Stimulated activated CD8-positive, alpha-beta memory T cell treated with anti-CD3 and anti-CD28 coated beads, Interleukin-7, amount 100 ng/mL, for 48 hours (primary cell): ENCODE measurements at places on chromosomes 16 and 17.

DNA sequence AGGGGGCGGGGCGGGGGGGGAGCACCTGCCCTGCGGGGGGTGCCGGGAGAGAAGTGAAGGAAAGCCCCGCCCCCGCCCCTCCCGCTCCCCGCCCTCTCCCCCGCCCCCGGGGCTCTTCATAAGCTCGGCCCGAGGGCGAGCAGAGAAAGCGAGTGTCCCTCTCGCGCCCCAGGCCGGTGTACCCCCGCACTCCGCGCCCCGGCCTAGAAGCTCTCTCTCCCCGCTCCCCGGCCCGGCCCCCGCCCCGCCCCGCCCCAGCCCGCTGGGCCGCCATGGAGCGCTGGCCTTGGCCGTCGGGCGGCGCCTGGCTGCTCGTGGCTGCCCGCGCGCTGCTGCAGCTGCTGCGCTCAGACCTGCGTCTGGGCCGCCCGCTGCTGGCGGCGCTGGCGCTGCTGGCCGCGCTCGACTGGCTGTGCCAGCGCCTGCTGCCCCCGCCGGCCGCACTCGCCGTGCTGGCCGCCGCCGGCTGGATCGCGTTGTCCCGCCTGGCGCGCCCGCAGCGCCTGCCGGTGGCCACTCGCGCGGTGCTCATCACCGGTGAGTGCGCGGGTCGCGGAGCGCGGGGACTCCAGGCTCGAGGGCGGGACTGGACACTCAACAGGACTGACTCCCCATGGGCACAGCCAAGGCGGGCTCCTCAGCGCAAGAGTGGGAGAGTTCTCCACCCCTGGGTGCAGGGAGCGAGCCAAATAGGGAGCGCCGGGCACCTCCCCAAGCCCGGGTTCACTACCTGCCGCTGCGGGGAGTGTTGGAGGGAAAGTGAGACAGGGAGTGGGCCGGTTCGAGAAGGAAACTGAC, at the start of gene HSD11B2:
HSD11B2 (plus strand) TSS at position 145 of the 798 bp plus-strand sequence; CDS start at position 273, 128 bp downstream.
- no peak for DNase-seq

- DNase-seq, result no peak
Measured at GRCh38 chr16:16143931-16144330, 79.4 kb downstream of the ABCC6 start.

DNA sequence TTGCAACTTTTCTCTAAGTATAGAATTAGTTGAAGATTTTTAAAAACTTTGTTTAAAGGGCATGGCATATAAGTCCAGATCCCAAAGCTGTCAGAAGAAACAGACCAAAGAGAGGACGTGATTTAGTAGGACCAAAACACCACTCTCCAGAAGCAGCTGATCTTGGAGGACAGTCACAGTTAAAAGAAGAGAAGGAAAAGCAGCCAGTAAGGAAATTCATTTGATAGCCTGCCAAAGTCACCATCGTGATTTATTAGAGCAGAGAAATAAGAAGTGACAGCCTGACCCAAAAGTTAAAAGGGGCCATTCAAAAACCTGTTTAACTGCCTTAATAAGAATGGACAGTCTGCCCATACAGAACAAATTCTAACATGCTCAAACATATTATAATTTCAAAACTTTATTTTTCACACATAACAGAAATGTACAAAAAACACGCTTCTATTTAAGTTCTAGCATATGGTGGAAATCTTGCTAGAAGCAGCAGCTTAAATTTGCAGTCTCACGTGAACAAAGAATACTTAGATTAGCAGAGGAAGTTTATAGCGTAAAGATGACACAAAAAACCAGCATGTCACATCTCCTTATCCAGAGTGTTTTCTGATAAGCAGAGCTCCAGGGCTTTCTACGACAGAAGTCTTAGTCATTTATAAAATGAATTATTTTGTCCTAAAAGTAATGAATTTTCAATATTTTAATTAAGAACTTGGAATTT, 37.2 kb downstream of the TXNDC11 start:
- no peak for DNase-seq

- no peak for DNase-seq
Measured at GRCh38 chr16:88453611-88454522, 787 bp downstream of the ZFPM1 start.

- DNase-seq, result no peak
Measured at GRCh38 chr17:73227379-73227778, 34.3 kb downstream of the CPSF4L start.

- no peak for DNase-seq
Measured at GRCh38 chr16:69393898-69394849, 8.4 kb upstream of the TERF2 start.

- DNase-seq, result no peak
Measured at GRCh38 chr16:86018071-86018470, 119.1 kb downstream of the IRF8 start.

GRCh38 chr16:25941800-25942499, 250.2 kb downstream of the HS3ST4 start:
- no peak for DNase-seq

DNA sequence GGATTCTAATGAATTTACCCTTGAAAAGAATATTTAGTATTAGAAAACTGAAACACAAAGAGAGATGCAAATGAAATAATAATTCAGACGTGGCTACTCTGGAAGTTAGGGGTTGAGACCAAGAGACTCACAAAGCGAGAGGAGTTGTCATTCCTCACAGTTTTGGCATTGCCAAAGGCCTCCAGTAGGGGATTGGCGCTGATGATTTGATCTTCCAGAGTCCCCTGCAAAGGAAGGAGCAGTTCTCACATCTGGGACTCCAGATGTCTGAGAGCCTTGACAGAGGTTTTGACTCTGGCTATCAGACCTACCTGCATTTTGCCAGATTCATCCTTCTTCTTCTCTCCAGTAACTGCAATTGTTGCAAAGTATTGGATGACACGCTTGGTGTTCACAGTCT, 6.6 kb downstream of the MYH8 start:
- DNase-seq, result no peak

DNA sequence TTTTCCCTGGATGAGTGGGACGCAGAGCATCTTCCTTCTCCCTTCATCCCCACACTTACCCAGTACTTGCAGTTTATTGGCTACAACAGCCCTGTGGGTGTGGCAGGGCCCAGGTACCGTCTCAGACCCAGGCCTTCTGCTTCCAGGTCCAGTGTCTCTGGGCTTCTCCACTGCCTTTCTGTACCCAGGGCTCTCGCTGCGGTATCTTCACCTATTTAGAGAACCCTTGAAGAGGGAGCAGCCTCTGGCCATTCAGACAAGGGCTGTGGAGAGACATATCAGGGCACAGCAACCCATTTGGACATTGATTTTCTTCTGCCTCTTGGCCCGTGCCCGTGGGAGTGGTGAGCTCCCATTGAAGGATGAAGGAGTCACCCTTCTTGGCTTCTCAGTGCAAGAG, 17.3 kb downstream of the TBX4 start:
- no peak for DNase-seq

GRCh38 chr17:62859146-62859545, 51.0 kb upstream of the MARCHF10 start:
- DNase-seq, result no peak

DNA sequence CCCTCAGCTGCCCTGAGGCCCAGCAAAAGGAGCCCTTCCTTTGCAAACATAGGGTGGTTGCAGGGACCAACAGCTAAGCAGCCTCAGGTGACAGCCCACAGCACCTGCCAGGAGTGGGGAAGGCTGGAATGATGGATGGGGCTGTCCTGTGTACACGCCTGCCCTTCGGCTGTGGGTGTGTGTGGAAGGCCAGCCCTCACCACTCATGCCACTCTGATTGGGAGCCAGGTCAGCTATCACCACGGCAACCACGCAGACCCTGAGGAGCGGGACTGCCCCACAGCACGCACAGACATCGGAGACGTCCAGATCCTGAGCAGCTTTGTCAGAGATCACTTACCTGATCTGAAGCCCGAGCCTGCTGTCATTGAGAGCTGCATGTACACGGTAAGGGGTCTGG, 11.9 kb downstream of the PIPOX start:
- no peak for DNase-seq

DNA sequence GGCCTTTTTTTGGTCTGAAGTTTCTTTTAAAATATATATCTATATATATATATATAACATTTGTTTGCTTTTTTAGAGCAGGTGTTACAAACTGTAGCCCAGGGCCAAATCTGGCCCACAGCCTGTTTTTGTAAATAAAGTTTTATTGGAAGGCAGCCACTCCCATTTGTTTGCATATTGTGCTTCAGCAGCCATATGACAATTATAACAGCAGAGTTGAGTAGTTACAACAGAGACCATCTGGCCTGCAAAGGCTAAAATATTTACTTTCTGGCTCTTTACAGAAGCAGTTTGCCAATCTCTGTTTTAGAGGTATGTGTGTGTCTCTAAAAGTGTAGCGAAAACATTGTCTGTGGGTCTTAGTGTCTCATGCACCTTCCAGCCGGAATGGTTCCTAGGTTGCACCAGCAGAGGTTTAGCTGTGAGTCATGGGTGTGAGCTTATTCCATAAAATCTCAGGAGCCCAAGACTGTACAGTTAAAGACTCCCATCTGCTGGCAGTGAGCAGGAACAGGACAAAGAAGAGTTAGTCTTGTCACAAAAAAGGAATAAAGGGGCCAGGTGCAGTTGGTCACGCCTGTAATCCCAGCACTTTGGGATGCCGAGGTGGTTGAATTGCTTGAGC, 23.8 kb downstream of the LCMT1 start:
- no peak for DNase-seq

- no peak for DNase-seq
Measured at GRCh38 chr17:9811086-9811485, 10.8 kb downstream of the GSG1L2 start.

- no peak for DNase-seq
Measured at GRCh38 chr16:81367821-81368220, 53.1 kb downstream of the GAN start.

DNA sequence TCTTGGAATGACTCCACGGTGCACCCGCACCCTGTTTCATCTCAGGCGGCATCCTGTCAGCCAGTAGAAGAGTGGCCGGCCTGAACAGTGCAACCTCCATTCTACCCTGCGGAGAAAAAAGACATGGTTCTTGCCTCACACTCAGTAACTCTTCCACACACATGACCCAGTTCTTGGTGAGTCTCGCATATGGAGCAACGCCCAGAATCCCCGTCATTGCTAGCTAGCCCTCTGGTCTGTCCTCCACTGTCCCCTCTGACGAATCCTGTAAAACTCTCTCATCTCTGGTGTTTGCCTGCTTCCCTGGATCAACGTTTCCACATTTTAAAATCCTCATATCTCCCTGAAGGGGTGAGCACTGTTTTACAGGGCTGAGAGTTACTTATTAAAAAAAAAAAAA, 4.2 kb upstream of the RDM1 start:
- DNase-seq, result no peak

- no peak for DNase-seq
Measured at GRCh38 chr16:30395992-30396585, 869 bp downstream of the ZNF48 start.

DNA sequence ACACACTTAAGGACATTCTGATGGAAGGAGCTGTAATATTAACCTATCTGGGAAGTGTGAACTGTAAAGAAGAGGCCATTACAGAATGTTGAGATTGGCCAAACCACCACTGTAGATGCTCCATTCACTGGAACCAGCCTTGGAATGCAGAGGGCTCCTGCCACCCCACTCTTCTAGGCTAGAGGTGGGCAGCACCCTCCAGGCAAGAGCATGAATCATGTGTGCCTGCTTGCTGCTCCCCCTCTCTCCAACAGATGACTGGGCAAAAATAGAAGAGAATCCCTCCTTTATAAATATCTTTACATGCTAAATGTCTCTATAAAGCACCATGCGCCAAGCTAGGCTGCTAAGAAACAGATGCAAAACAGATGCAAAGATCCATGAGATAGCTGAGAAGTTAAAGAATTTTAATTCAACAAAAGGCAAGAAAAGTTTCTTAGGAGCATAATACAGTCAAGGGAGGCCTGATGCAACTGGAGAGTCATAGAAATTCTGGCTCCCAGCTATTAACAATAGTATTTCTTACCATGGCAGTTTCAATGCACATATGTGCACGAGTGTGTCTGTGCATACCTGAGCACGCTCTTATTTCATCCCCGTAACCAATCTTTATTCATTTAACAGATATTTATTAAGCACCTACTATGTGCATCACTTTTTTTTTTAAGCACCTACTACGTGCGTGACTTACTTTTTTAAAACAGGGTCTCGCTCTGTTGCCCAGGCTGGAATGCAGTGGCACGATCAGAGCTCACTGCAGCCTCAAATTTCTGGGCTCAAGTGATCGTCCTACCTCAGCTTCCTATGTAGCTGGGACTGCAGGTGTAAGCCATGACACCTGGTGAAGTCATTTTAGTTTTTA, 53.6 kb downstream of the GRIN2A start:
- DNase-seq, result no peak

- DNase-seq, result no peak
Measured at GRCh38 chr17:35856603-35857002, 12.1 kb downstream of the HEATR9 start.

- DNase-seq, result no peak
Measured at GRCh38 chr16:20122011-20122410, 48.3 kb upstream of the GPR139 start.

GRCh38 chr16:87484487-87485331, 8.1 kb downstream of the ZCCHC14 start:
- DNase-seq, result no peak

- DNase-seq, result no peak
Measured at GRCh38 chr16:4212934-4213296, 29.0 kb downstream of the SRL start.

- no peak for DNase-seq
Measured at GRCh38 chr17:27518048-27518447, 61.8 kb downstream of the KSR1 start.

- no peak for DNase-seq
Measured at GRCh38 chr16:35480361-35480760, 2020.9 kb downstream of the TP53TG3F start.

- no peak for DNase-seq
Measured at GRCh38 chr17:68587026-68587425, 14.1 kb downstream of the FAM20A start.

DNA sequence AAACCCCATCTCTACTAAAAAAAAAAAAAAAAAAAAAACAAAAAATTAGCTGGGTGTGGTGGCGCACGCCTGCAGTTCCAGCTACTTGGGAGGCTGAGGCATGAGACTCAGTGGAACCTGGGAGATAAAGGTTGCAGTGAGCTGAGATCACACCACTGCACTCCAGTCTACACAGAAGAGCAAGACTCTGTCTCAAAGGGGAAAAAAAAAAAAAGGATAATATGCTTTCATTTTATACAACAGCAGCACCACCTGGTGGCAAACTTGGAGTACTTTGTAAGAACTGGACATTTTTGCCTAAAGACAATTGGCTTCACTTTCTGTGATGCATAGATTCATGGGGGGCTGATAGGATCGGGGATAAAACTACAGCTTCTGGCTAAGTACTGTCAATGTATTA, 8.5 kb downstream of the CHTF8 start:
- DNase-seq, result no peak
